Muscle of leg (tissue), 16 donors: ENCODE measurements at places on chromosomes 6 and 20.

DNA sequence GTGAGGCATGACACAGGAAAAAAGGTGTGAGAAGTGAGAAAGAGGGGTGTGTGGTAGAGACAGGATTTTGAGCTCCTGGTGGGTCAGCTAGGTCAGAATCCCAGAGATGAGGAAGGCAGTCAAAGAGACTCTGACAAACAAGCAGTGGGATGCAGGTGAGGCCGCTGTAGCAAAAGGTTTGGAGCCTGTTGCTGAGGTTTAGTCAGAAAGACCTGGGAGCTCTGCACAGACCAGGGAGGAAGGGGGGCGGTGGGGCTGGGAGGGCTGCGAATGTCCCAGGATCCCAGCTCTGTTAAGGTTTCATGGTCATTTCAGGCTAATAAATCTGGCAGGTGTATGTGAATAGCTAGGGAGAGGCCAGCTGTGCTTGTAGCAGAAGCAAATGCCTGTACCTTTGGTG is 373.9 kb upstream of the SYNCRIP start:
- DNase-seq, result no peak

- no peak for DNase-seq
Measured at GRCh38 chr6:21992178-21992967, 304.5 kb downstream of the PRL start.

GRCh38 chr20:17281478-17281877 is 54.6 kb downstream of the PCSK2 start:
- no peak for DNase-seq

DNA sequence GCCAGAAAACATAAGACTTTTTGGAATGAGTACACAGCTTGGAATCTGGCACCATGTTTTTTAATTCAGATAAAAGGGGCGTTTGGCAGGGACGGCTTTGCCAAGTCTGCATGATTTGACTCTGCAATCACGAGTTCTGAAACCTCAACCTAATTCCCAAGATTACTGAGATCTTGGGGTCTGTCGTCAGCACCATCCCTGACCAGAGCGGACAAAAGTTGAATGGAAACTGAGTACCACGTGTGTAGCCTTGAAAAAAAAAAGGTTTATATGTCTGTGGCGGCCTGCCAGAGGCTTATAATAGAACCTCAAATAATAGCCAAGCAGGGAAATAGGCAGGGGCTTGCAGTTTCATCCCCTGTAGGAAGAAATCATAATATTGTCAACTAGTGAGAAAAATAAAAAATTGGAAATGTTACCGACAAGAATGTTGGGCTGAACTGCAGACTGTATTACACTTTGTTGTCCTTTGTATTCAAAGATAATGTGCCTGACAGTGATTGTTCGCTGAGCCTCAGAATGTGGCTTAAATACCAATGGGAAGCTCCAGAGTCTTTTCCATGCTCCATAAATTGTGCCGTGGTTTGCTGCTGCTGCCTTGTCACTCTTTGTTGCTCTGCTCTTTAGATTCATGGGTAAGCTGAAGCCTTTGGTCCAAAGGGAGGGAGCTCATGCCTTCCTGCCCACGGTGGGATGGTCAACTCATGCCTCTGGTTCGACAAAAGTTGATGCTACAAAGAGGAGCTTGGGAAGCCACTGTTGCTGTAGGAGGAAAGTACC is 118.8 kb upstream of the ARID1B start:
- peak; percentile 86 for DNase-seq

DNA sequence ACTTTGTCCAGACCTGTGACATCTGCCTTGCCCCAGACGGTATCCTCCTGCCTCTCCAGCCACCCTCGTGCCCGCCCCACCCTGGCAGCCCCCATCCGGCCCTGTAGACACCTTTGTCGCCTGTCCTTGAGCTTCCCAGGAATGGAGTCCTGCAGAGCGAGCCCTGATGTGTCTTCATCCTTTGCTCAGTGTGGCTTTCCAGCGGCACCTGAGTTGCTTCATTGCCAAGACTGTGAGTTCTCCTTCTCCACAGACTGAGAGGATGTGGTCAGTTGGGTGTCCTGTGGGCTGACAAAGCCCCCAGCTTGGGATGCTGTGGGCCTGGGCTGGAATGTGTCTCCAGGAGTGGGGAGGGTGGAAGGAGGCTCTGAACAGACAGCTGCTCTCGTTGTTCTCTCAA is 1.7 kb upstream of the CST4 start:
- DNase-seq, result no peak

- DNase-seq, result peak; percentile 86
Measured at GRCh38 chr6:46419576-46420002, 71.7 kb downstream of the RCAN2 start.

DNA sequence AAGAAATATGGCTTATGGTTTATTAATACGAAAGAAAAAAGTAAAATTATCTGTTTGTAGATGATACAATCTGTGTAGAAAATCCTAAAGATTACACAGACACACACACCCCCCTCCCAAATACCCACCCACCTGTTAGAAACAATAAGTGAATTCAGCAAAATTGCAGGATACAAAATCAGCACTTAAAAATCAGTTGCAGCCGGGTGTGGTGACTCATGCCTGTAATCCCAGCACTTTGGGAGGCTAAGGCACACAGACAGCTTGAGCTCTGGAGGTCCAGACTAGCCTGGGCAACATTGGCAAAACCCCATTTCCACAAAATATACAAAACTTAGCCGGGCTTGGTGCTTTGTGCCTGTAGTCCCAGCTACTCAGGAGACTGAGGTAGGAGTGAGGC is 42.3 kb downstream of the NINL start:
- DNase-seq, result no peak

DNA sequence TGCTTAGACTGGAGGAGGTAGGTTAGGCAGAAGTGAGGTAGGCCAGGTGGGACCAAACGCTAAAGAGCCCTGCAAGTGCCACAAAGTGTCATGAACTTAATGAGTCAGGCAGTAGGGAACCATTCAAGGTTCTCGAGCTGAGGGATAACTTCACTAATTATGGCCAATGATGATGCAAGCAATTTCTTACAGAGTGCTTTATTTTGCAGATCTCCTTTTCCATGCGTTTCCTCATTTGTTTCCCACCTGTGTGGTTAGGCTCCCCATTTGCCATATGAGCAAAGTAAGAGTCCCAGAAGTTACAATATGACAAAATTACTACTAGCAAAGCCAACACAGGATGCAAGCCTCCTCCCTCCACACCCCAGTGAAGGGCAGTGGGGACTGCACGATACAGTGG is 36.5 kb upstream of the PSMF1 start:
- DNase-seq, result no peak

DNA sequence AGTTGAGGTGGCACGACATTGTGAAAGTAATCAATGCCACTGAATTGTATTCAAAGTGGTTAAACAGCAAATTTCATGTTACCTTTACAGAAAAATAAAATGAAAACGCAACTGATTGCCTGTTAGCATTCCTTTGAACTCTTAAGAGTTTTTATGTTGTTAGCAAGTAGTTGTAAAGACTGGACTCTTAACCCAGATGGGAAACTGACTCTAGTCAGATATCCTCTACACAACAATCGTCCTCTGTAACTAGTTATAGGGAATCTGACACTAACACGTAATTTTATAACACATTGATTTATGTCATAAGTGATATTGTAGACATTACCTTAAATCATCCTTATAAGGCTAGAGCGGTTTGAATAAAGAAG is 3.0 kb upstream of the FBXO9 start:
- no peak for DNase-seq

DNA sequence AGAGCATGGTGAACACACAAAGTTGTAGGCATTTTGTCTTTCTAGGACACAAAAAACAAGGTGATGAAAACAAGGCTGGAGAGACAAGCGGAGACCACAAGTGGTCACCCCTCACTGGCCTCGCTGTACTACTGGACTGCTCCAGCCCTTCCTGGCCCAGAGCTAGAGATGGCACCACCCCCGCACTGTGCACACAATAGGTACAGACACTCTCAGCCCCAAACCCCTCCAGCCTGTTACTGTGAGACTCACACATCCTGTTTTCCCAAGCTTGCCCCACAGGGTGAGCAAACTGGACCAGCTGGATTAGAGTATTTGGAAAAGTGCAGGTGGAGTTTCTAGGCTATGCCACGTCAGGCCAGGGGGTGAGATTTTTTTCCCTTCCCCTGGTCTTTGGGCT is 8.4 kb upstream of the ZSWIM1 start:
- DNase-seq, result no peak
